NCI-H446 (cell line): ENCODE measurements at places on chromosomes 6 and 20.

DNA sequence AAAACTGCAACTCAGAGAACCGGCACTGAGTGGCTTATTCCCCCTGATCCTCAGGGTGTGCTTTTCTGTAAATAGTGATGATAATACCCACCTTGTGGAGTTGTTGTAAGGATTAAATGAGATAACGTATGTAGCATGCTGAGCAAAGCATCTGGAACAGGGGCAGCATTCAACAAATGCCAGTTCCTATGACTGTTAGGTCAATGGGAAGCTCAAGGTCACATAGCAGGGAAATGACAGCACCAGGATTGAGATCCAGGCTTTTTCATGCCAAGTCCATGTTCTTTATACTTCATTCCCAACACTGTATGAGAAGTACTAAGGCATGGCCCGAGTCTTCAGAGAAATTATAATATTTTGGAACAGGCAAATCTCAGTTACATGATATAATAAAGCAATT is 5.1 kb downstream of the RCAN2 start:
- DNase-seq: no peak

DNA sequence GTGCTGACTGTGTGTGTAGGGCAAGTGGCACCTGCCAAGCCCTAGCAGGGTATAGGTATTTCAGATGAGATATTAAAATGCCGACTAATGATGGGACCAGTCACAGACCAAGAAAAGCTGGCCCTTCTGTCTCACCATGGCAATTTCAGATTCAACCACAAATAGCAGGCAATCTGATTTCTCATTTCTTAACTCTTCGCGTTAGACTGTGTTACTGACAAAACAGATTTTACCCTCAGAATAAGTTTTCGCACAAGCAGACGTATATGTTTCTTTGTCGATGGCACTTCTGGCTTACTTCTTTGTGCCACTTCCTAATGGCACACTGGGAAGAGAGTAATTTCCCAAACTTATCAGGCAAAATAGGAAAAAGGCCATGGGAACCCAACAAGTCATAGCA is 58.7 kb downstream of the CAP2 start:
- DNase-seq: no peak

- DNase-seq: no peak
Measured at GRCh38 chr6:92708270-92708669, 711.1 kb downstream of the EPHA7 start.

DNA sequence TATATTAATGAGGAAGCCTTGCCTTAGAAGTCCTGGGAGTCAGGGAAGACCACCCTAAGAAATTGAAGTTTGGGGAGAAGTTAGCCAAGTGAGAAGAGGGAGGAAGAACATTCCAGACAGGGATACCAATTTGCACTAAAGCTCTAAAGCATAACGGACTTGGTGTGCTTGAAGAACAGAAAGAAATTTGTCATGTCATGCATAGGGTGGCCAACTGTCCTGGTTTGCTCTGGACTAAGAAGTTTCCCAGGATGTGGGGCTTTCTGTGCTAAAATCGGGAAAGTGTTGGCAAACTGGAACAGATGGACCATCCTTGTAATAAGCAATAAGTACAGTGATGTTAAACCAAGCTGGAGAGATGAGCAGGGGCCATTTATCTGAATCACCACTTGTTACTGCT is 217.6 kb downstream of the ZNF217 start:
- no peak for DNase-seq

- DNase-seq: no peak
Measured at GRCh38 chr6:259316-259715, 33.0 kb upstream of the DUSP22 start.

GRCh38 chr6:163344411-163344810 is 70.1 kb upstream of the QKI start:
- DNase-seq: no peak

GRCh38 chr6:20448828-20449227 is 47.1 kb downstream of the E2F3 start:
- no peak for DNase-seq

GRCh38 chr20:25057234-25058050 is 497 bp downstream of the ACSS1 start:
- no peak for DNase-seq

DNA sequence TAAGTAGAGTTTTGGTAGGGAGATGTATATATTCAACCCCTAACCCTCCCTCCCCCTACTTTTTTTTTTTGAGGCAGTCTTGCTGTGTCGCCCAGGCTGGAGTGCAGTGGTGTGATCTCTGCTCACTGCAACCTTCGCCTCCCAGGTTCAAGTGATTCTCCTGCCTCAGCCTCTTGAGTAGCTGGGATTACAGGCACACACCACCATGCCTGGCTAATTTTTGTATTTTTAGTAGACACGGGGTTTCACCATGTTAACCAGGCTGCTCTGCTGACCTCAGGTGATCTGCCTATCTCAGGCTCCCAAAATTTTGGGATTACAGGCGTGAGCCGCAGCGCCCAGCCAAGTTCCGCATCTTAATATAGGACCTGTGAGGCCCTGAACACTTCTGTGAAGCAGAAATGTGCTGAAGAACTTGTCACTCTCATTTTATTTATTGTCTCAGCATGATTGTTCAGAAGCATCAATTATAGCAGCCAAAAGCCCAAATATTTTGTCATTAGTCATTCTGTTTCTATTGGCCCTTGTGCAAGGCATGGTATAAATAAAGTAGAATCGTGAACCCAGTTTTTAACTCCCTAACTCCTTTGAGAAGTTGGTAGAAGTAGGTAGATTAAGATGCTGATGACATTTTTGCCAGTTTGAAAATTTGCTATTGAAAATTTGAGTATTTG is 19.4 kb downstream of the DSTN start:
- peak; percentile 12 for DNase-seq

GRCh38 chr6:7479801-7480266 is 61.6 kb upstream of the DSP start:
- DNase-seq: no peak

DNA sequence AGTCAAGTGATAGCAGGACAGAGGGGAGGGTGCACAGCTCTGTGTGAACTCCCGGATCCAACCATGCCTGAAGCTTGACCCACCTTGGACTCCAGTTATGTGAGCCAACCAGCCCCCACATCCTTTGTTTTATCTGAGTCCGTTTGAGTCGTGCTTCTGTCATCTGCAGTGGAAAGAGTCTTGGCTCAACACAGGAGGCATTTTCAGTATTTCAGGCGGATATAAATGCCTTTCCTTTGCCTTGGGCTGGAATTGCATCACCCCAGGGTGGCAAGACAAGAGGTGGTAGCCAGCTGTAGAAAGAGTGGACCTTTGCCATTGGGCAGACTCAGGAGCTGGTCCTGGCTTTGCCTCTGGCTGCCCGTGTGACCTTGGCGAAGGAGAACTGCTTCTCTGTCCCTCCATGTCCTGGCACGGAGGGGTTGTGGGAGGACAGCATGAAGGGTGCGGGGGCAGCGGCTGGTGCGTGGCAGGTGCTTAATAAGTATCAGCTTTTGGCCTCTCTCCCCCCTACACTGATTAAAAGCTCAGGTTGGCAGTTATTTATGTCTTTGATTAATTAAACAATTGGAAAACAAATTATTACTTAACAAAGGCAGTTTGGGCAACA is 42.6 kb upstream of the APCDD1L start:
- no peak for DNase-seq

- peak; percentile 36 for DNase-seq
Measured at GRCh38 chr20:11918981-11919380, 1.3 kb downstream of the BTBD3 start.

DNA sequence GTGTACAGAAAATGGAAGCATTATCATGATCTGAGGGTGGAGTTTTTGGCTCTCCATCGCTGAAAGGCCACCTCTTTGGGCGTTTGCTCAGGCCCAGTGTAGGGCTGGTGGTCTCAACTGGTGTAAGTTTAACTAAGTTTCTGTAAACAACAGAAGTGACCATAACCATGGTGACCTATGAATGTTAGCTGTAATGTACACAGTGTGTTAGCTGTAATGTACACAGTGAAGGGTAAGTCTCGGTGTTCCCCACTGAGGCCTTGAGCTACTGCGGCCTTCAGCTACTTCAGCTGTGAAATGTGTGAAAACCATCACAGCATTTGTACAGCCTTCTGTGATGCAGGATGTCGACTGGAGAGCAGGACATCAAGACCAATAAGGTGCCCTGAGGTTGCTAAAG is 185.2 kb downstream of the MYLK4 start:
- DNase-seq: no peak

DNA sequence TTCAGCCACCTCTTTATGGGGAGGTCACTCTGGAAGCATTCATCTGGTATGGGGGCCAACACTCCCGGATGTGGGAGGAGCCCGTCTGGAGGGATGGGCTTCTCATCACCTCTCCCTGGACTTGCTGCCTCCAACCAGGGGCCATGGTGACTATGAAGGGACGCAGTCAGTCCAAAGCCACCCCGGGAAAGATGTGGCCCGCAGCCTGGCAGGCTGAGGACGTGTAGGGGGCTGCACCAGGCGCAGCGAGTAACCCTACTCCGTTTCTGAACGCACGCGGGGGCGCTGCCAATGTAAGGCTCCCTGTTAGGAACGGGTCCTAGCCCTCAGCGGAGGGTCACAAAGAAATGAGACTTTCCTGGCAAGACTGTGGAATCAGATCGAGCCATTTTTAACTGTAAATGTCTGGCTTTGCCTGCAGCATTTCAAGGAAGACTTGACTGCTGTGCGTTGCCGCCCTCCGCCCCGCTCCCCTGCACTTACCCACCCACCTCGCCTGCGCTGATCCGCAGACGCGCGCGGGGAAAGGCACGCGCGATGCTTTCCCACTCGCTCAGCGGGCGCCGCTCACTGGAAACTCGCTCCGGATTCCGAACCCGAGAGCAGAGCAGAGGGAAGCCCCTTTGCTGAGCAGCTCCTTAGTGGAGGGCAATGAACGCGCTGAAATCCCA is 55.1 kb downstream of the IL20RA start:
- peak; percentile 27 for DNase-seq

DNA sequence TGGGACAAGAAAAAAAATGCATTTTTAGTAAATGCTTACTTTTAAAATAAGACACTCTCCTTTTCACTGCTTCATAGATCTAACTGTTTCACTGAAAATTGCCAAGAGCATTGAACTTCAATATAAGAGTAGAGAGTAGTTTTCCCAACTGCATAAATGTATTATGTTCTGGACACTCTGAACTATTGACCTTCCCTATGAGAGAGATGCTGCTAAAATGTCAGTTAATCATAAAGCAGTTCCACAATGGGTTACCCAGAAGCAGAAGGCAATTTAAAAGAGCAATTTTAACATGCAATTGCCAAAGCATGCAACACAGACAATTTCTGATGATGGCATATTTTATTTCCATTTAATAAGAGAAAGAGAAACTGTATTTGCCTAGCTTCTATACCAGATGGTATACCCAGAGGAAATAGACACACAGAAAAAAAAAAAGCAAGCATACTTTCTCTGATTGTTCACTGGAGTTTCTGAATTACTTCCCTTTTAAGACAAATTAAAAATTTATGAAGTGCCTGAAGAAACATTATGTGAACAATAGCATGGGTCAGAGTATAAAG is 279.1 kb upstream of the THEMIS start:
- DNase-seq: no peak
